ENCODE measurements at places on chromosomes 11 and 22.

- H3K27ac ChIP-seq: no peak overlapping the region
- DNase-seq: no peak
- H3K4me1 ChIP-seq: no peaks in the 10 kb centered on the region
- no peaks in the 10 kb centered on the region for H3K36me3 ChIP-seq
Observed at GRCh38 chr11:17753153-17753552, 18.6 kb downstream of the KCNC1 start.

- no peak for DNase-seq
- H3K36me3 ChIP-seq: no peaks in the 10 kb centered on the region
- H3K4me3 ChIP-seq: no peak overlapping the region
- peaks cover 4% of the 10 kb centered on the region for H3K4me1 ChIP-seq
- no peaks in the 10 kb centered on the region for H3K27me3 ChIP-seq
Observed at GRCh38 chr11:68687986-68688385, 3.6 kb downstream of the GAL start.

GRCh38 chr11:74487875-74488274 lies 5.6 kb downstream of the LIPT2 start:
- H3K27ac ChIP-seq: no peak overlapping the region
- H3K27me3 ChIP-seq: no peaks in the 10 kb centered on the region
- DNase-seq: no peak
- no peak overlapping the region for H3K4me3 ChIP-seq

- H3K27me3 ChIP-seq: no peaks in the 10 kb centered on the region
- H3K4me1 ChIP-seq: peaks cover 18% of the 10 kb centered on the region
- peak overlapping the region; percentile 24 for H3K4me3 ChIP-seq
- H3K36me3 ChIP-seq: no peaks in the 10 kb centered on the region
- DNase-seq: peak; percentile 93
Observed at GRCh38 chr11:68200639-68201038, 12.5 kb downstream of the KMT5B start.
